ENCODE measurements at places on chromosomes 7 and 10. TPM values are rescaled to one million over a fixed set of nuclear protein-coding genes. Genes with fewer than 3 reads are reported as not detected.
A peak's percentile ranks its signal among the peaks of the same experiment; 100 is the strongest.

IL2RA gene
- 11.9 TPM for total RNA-seq

NPFFR1 gene
- 0.09 TPM for total RNA-seq

XRCC2 gene
- total RNA-seq, result 0.44 TPM

NXPH1 gene
- not detected for total RNA-seq

KIF11 gene
- 1.6 TPM for total RNA-seq

ACTR3C gene
- total RNA-seq, result 31.6 TPM

AQP1 gene
- 291 TPM for total RNA-seq

CAMK2G gene
- total RNA-seq, result 29.1 TPM

CCZ1B gene
- total RNA-seq, result 64.2 TPM

SPRN gene
- not detected for total RNA-seq

VWC2 gene
- 0.06 TPM for total RNA-seq

VGF gene
- total RNA-seq, result 0.38 TPM

DNA sequence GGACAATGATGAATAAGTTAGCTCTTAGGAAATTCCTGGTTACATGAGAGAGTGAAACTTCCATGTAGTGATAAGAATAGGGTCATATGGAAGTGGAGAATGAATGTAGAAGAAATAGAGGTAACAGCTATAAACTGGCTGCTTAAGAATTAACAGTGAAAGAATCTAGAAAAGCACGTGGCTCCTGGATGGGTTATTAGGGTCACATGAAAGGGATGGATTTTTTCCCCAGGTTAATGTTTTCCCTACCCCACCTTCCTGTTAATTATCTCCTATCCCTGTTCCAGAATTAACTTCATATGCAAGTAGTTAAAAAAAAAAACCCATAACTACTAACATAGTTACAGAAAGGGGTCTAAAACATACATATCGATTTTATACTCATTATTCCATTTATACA lies 58.0 kb downstream of the ANKIB1 start:
- no peak for DNase-seq

- peak; percentile 79 for DNase-seq
Measured at GRCh38 chr10:13099144-13099665, 758 bp upstream of the OPTN start.

DNA sequence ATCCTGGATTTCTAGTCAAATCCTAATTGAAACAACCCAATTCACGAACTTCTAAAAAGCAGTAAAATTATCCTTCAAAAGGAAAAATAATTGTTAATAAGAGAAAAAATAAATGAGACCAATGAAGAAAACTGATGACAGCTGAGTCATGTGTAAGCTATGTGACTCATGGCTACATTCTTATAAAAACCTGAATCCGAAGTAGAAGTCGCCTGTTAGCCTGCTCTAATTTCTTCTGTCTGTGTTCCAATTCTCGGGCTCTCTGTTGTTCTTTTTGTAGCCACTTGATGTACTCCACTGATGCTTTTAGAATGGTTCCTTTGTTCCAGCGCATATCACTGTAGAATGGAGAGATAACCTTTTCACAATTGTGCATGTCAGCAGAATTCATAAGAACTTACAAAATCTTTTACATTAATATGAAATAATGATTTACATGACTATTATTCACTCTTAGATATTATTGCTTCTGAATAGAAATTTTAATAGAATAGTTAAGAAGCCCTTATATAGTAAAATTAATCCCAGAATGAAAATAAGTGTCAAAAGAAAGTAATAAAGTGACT lies 88.8 kb downstream of the TFEC start:
- no peak for DNase-seq

- no peak for DNase-seq
Measured at GRCh38 chr7:151342102-151342646, 562 bp downstream of the NUB1 start.

GRCh38 chr7:143379611-143380259 lies 1.4 kb upstream of the ZYX start:
- DNase-seq, result peak; percentile 6

DNA sequence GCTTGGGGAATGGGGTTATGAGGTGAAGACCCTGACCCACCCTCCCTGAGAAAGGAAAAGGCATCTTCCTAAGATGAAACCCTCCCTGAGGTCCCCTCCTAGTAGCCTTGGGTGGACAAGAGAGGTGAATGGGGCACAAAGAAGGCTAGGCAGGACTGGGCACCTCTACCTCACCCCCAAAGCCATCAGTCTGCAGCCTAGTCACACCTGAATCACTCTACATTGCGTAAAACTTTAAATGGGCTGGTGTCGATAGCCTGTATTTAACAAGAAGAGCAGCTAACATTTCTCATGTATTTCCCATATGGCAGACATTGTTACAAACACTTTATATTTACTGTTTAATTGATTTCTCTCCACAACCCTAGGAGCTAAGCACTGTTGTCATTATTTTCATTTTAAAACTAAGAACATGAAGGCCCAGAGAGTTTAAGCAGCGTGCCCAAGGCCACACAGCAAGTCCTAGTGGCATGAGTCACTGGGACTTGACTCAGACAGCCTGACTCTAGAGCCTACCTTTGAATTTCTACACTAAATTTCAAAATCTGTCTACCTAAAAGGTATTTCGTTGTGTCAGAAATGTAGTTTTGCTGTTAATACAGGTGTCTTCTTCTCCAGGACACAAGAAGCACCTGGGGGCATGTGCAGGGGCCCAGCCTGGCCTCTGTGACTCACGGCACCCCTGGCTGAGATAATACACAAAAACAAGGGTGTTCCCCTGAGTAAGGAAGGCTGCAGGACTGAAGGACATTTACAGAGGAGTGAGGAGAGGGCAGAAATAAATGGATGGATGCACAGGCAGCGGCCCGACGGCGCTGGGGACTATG lies 3.4 kb downstream of the AOC1 start:
- DNase-seq, result no peak

DNA sequence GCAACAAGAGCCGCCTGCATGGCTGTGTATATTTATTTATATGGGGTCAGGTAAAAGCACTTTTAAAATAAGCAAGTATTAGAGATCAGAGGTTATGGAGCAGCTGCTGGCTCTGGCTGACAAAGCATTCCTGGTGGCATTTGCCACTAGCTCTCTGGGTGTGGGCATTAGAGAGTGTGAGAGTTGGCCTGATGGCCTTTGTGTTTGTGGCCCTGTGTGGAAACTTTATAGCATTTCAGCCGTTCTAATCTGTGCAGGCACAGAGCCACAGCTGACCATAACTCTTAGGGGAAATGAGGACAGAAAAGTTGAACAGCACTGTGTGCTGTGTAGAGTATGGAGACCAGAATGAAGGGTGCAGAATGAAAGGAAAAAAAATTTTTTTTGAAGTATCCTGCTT lies 118.9 kb downstream of the AUTS2 start:
- DNase-seq, result no peak

DNA sequence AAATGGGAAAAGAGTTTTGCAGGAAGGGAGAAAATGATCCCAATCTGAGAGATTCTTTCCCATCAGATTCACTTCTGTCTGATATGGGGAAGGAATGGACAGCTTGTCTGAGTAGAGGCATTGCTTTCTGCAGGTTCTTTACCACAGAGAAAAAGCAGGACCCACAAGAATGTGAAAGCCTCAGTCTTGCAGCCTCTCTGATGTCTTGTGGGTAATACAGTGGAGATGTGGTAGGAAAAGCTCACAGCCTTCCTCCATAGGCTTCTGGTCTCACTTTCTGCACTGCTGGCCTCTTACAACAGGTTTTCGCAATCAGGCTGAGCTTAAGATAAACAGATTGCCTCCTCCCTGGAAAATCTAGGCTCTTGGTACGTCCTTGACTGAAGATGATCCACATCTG lies 551 bp downstream of the IFIT1 start:
- DNase-seq, result peak; percentile 54

DNA sequence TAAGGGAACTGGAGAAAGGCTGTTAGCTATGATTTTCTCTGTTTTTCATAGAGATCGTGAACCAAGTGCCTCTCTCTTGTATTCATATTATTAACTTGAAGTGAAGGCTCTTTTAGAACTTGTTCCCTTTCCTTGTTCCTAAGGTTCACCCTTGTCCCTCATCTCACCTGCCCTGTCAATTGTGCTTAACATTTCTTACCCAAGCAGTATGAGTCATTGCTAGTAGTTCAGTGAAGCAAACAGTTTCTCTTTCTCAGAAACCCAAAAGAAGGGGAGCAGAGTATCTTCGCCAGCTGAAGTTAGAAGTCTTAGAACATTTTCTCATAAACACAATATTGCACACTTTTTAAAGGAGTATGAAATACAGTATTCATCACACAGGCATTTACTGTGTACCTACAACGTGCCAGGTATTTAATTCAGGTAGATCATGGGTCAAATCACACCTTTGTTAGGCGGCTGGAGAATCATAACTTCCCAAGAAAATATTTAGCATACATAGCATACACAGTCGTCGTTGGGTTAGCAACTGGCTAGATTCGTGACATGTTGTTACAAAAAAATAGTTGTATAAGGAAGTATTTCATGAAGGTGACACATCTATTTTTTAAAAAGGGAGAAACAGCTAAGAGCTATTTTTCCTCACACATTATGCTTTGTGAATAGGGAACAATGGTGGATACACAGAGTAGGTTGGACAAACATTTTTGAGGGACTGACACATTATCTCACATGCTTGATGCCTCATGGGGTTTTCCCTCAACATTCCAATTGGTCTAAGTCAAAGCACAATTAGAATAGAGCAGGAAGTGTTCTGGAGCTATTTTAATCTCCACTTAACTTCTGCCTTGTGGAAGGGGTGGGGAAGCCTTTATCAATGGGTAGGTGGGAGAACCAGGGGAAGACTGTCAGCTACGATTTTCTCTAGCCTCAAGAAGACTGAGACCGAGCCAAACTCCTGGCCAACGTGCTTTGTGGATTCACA lies 13.2 kb downstream of the HDAC9 start:
- no peak for DNase-seq

DNA sequence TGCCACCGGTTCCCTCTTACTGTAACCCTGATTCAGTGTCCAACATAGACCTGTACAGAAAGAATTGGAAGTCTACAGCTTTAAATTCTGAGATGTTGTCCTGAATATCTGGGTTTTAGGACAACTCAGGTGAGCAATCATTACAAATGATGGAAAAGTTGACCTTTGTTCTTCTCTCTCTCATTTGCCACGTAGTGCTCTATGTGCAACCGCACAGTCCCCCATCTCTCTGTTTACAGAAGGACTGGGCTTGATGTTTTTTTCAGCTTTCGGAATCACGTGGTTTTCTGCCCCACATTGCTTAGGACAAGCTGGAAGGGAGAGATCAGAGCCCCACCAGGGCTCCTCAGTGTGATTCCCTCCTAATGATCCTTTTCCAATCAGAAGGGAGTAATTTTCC lies 22.2 kb downstream of the NEUROD6 start:
- no peak for DNase-seq

DNA sequence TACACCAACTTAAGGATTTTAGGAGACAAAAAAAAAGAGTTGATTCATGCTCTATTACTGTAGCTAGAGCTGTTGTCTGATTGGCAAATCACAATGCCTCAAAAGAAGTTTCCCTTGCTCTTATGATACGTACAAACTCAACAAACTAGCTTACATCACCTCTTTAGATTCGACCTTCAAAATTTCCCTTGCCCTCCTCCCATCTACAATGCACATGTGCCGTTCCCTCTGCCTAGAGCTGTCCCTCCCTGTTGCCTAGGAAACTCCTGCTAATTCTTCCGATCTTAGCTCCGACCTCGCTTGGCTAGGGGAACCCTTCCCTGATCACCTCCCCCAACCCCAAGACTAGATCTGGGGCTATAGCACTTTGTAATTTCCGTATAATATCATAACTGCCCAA lies 55.4 kb downstream of the MAP3K8 start:
- DNase-seq, result no peak

DNA sequence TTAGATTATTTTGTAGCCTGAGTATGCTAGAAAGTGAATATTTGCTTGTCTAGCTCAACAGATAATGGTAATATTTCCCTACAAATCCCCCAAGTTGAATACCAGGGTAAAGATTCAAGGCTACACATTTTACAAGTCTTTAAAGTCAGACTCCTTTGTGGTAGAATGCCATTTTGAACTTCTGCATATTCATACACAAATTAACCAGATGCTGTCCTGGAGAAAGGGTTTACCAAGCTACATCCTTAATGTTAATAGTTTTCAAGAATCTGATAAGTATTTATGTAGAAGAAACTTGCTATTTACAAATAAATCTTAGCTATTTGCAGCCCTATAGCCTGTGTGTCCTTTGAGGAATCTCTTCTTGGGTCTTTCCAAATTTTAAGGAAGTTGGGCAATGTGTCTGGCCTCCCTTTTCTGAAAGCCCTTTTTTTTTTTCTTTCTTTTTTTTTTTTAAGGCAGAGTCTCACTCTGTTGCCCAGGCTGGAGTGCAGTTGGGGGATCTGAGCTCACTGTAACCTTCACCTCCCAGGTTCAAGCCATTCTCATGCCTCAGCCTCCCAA lies 82.6 kb downstream of the CPEB3 start:
- no peak for DNase-seq

DNA sequence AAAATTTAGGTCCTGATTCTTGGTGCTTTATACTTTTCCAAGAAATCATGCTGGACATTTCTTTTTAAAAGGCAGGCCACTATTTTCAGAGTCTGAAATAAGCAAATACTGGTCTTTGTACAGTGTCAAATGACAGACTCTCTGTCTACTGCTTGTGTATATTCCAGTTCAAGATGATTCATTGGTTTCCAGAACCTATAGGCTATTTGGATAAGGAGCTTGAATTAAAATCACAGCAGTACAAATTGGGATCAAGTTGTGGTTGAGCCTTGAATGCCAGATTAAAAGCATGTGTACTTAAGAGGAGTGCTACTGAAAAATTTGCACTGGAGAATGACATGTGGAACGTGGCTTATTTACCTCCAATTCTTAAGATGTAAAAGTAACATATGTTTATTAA lies 10.7 kb downstream of the KMT2E start:
- DNase-seq, result peak; percentile 22

GRCh38 chr7:69827558-69827957 lies 229.3 kb downstream of the AUTS2 start:
- DNase-seq, result no peak

GRCh38 chr7:7641129-7641663 lies 644 bp downstream of the UMAD1 start:
- no peak for DNase-seq

- DNase-seq, result no peak
Measured at GRCh38 chr10:43570971-43571370, 3.4 kb downstream of the ZNF239 start.

- DNase-seq, result no peak
Measured at GRCh38 chr7:31864646-31865045, 177.6 kb downstream of the PPP1R17 start.

DNA sequence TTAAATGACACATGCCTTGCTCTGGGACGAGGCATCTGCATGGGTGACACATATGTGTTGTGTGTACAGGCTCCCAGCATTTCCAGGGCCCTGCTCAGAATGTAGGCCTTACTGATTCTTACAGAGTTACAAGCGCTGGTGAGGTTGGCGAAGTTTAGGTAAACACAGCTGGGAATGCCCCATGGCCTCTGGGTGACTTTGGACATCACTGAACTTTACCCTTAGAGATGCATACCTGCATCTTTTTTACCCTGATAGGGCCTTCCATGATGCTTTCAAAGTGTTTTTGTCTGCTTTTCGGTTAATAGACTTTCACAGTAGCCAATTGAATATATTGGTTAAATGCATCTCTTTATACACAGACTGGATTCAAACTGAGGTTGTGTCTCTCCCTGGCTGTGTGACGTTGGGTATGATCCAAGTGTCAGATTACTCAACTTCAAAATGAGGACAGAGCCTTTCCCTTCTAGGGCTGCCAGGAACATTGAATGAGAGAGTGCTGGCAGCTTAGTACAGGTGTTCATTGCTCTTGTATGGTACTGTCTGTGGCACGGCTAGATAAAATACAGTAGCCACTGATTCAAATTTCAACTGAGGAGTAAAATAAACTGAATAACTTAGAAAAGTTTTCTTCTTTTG lies 29.5 kb downstream of the EGFR start:
- DNase-seq, result no peak

GRCh38 chr7:99579956-99580777 lies 17.9 kb upstream of the TMEM225B start:
- peak; percentile 77 for DNase-seq

GRCh38 chr10:6014241-6014761 lies 37.0 kb upstream of the IL15RA start:
- DNase-seq, result no peak
